ENCODE measurements at places on chromosomes 3 and 15.

DNA sequence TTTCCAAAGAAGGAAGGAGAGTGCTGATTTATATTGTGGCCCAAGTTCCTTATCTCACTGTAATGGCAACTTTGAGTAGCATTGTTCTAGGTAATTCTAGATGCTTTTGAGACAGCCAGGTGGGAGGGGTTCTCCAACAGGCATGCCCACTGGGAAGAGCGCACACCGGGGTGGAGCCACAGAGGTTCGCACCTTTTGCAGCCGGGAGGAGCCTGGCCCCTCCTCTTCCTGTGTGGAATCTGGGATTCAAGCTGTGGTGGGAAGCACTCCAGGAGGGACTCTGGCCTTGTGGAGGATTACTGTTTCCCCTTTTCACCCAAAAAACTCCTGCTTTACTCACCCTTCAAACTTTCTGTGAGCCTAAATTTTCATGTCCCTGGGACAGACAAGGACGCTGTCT, 53.1 kb downstream of the CFAP20DC start:
- DNase-seq: no peak

DNA sequence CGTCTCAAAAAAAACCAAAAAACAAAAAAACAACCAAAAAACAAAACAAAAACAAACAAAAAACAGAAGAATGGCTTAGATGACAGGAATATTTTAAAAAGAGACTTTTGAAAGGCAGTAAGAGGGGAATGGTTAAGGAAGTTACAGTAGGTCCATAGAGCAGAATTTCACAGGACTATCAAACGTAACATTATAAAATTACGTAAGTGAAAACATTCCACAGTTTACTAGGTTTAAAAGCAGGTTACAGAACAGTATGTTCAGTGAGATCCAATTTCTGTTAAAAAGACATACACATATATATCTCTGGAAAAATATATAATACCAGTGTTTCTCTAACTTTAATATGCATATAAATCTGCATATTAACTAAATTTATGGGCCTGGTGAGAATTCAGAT, 50.2 kb upstream of the MUC13 start:
- DNase-seq: no peak

- peak; percentile 94 for DNase-seq
These were observed 11.0 kb downstream of the ETV5 start for GRCh38 chr3:186097663-186098451.

DNA sequence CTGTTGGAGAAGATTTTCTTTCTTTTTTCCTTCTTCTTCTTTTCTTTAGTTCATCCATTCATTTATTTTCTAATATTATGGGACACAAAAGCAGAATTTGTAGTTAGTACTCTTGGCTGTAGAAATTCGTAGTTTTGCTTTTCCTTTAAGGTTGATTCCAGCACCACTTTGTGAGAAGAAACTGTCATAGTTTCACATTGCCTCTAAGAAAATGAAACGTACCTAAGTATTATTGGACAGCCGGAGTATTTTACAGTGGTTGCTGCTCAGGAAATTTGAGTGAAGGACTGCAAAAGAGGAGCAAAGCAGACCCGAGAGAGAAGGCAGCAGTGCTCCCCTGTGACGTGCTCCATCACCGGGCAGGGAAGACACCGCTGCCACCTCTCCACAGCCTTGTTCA, 48.1 kb downstream of the PLCL2 start:
- DNase-seq: no peak

- no peak for DNase-seq
These were observed 483.6 kb upstream of the EPHA6 start for GRCh38 chr3:96330795-96331194.

- no peak for DNase-seq
These were observed 90.8 kb downstream of the OXNAD1 start for GRCh38 chr3:16355828-16356227.

DNA sequence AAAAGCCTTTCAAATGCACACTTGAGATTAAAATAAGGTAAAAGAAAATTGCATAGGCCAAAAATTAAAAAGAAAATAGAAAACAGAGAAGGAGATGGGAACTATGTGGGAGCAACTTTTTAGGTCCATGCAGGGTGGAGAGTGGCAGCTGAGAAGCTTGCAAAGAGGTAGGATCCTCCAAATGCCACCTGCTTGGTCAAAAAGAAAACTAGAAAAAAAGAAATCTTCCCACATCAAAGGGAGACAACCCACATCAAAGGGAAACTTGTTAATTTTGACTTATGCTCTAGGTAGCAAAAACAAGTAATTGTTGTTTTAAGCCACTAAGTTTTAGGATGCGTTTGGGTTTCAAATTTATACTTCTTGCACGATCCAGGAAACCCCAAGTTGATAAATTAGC, 342.9 kb downstream of the IL20RB start:
- no peak for DNase-seq

GRCh38 chr15:89002830-89003229, 85.4 kb upstream of the ABHD2 start:
- no peak for DNase-seq

All from DMS153 (cell line).